ENCODE measurements at places on chromosomes 12 and 14.
A peak's percentile ranks its signal among the peaks of the same experiment; 100 is the strongest.

GRCh38 chr12:65996146-65996545 is 134.4 kb downstream of the LLPH start:
- DNase-seq, result no peak

DNA sequence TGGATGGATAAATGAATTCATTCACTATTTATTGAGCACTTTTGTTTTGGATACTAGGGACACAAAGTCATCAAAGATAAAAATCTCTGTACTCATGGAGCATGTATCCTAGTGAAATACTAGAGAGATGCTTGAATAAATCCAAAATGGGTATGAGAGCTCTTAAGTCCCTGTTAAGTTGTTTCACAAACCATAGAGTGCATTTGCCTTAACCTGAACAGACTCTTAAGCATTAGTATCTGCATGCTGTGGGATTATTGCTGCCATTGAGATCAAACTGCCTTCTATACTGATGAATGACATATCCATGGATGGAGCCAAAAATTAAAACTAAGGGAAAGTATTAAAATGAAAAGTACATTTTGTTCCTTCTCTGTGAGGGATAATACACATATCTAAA is 206.5 kb upstream of the KRR1 start:
- DNase-seq, result no peak

GRCh38 chr12:28611115-28611435 is 420.8 kb downstream of the CCDC91 start:
- DNase-seq, result no peak

- no peak for DNase-seq
Observed at GRCh38 chr14:70871863-70872677, 35.2 kb upstream of the PCNX1 start.

GRCh38 chr12:13390381-13390861 is 193.9 kb downstream of the EMP1 start:
- DNase-seq, result peak; percentile 44

DNA sequence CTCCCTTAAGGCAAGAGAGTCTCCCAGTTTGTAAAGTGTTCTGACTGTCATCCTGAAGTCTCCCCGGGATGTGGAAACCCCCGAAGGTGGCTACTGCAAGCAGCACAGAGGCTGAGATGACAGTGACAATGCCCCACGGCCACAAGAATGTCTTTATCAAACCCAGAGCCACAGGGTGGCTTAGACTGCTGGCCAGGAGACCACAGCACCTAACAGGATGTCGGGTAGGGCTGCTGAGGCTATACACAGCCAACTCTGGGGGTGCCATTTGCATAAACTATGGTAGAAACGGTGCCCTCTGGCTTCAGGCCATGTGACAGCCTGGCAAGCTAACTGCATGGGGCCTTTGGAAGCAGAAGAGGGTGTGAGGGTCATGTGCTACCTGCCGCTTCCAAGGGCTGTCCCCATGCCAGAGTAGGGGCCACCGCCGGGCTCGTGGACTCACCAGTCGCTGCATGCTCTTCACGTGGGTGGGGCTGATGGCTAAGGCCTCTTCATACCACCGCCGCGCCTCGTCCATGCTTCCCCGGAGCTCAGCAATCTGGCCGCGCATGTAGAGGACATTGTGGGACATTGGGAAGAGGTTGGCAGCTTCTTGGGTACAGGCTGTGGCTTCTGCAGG is 180.9 kb downstream of the CALM1 start:
- no peak for DNase-seq

DNA sequence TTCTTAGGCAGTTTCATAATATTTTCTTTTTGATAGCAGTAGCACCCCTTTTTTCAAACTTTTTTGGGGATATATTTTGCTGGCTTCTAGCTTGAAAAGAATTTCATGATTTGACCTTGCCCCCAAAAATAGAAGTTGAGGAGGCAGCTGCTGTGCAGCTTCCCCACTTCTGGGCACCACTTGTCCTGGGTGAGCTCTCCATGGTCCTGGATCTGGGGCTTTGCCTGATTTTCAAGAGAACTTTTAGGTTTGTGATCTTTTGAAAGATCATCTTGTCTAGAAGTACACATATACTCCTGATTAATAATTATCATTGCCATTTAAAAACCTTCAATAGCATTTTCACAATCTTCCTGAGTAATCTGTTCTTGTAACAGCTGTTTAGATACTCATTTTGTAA is 271.6 kb downstream of the NPAS3 start:
- peak; percentile 7 for DNase-seq

- DNase-seq, result no peak
Observed at GRCh38 chr12:3218228-3219171, 141.3 kb downstream of the TSPAN9 start.

GRCh38 chr12:113329022-113329790 is 5.7 kb downstream of the SLC8B1 start:
- DNase-seq, result no peak

DNA sequence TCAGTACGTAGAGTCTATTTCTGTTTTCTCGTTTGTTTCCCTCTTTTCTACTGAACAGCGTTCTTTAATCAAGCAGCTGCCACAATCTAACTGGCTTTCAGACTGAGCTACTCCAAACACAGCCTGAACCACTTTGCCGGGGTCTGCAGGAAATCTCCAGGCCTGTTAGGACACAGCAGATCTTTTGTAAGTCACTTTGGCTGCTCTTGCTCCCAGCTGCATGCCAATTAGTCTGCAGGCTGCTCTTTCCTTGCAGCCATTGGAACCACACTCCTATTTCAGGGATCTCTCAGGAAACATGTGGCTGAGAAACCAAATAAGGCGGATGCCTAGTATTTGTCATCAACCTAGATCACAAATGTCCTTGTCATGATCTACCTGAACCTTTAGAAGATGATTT is 73.6 kb downstream of the TMTC1 start:
- DNase-seq, result no peak

GRCh38 chr14:92481811-92482555 is 31.6 kb upstream of the RIN3 start:
- no peak for DNase-seq

GRCh38 chr14:60773558-60773957 is 39.0 kb downstream of the MNAT1 start:
- DNase-seq, result no peak

- DNase-seq, result no peak
Observed at GRCh38 chr12:30152705-30153104, 369.0 kb upstream of the TMTC1 start.

DNA sequence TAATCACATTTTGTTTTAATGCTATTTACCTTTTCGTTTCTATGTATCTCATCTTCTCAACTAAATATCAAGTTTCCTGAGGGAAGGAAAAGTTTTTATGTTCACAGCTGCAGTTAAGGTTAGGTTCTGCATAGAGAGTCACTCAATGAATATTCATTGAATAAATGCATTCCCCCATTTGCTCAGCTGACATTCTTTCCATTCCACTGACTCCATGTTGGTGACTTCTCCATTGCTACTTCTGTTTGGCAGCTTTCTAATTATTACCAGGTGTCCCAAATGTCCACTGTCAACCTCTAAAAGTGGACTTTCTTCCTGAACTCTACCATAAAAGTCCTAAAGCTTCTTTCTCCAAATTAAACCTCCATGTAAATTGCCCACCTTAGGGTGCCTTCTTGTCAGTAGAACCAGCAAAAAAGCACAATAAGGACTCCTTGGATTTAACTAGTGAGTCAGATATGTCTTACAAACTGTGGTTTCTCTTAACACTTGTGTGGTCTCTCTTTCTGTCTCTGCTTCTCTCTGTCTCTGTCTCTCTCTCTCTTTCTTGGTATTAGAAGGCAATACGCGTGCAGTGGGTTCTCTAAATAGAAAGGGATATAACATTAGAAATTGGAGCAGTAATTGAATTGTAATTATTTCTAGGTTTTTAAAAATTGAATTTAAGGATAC is 85.9 kb downstream of the TMEM117 start:
- DNase-seq, result no peak

- no peak for DNase-seq
Observed at GRCh38 chr12:107219301-107219700, 126.0 kb upstream of the CRY1 start.

DNA sequence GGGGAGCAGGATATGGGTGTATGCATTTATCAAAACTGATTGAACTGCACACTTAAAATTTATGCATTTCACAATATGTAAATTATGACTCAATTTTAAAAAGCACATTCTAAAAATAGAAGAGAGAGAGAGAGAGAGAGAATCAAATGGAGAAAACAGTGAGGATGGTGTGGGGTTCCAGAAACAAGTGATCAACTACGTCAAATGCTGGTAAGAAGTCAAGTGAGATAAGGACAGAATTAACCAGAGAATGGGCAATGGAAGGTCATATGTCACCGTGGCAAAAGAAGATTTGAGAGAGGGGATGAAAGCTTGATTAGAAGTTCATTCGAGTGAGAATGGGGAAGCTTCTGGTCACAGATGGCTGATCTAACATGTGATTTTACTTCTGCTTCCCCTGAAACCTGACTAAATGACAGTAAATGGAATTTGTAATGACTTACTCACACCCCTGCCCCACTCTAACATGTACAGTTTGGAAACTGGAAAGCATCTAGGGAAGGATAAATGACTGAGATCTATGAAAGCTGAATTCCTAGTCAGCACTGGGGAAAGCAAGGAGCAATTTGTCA is 276.5 kb upstream of the AMIGO2 start:
- DNase-seq, result no peak
